LHCN-M2 (cell line): ENCODE measurements at places on chromosomes 7 and 10. TPM values are rescaled to one million over a fixed set of nuclear protein-coding genes. Genes with fewer than 3 reads are reported as not detected.
A peak's percentile ranks its signal among the peaks of the same experiment; 100 is the strongest.

DNA sequence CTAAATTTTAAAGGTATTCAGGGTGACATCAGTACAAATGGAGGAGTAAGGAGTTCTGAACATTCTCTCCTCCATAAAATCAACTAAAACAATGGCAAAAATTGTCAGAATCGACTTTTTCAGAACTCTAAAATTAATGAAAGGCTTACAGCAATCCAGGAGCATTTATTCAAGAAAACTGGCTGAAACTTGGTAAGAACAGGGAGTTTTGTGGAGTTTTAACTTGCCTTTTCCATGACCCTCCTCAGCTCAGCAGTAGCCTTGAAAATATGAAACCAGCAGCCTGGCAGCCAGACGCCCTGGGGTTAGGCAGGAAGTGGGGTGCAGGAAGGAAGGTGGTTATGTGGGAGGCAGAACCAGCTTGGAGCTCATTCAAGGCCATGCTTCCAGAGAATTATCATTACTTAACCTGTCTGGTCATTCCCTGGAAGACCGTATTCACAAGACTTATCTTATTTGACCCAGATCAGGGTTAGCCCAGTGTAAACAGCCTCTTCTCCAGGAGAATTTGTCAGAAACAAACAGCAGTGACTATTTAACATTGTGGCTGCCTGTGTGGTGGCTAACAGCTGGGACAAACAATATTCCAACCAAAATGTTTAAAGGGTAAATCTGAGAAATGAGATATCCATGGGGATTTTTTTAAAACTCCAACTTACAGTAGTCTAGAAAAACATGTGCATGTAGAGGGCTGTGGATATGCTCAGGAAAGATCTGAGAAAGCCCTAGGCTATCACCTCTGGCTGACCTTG lies 75.7 kb upstream of the MACROH2A2 start:
- no peak for DNase-seq

GRCh38 chr10:123882681-123883445 lies 8.7 kb downstream of the CPXM2 start:
- no peak for DNase-seq

DNA sequence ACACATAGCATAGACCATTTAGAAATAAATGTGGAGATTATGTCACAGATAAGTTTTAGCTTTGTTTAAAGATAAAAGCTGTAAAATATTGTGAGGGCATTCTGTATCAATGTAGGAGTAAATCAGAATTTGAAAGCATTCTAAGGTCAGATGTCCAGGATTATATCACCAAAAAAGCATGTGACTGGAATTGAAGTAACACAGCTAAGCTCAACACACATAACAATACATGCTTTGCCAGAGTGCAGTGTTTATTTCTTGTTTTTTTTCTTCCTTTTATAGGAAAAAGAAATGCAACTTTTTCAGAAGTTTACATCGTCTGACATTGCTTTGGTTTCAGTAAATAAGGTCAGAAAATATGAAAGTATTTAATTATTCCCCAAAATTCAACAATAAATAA lies 183.4 kb downstream of the HTR7 start:
- no peak for DNase-seq

- DNase-seq, result peak; percentile 73
These were observed 11.4 kb downstream of the MTURN start for GRCh38 chr7:30146127-30146612.

OTUD1 gene
- total RNA-seq, result 3.7 and 3.8 TPM in 2 replicates

- peak; percentile 82 for DNase-seq
These were observed 27.5 kb downstream of the CTNNA3 start for GRCh38 chr10:67668448-67668847.

PKD2L1 gene
- total RNA-seq, result not detected in 2 replicates

ALOX5 gene
- total RNA-seq, result not detected in 2 replicates

GJC3 gene
- not detected in 2 replicates for total RNA-seq

PODXL gene
- 2.2 and 3.1 TPM in 2 replicates for total RNA-seq

DNA sequence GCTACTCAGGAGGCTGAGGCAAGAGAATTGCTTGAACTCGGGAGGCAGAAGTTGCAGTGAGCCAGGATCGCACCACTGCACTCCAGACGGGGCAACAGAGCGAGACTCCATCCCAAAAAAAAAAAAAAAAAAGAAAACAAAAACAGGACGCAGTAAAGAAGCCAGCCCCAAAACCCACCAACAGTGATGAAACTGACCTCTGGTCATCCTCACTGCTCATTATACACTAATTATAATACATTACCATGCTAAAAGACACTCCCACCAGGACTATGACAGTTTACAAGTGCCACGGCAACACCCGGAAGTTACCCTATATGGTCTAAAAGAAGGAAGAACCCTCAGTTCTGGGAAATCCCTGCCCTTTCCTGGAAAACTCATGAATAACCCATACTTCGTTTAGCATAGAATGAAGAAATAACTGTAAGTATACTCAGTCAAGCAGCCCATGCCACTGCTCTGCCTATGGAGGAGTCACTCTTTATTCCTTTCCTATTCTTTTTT lies 40.0 kb upstream of the EIF4H start:
- DNase-seq, result no peak

GRCh38 chr10:123560301-123561140 lies 105.6 kb upstream of the GPR26 start:
- DNase-seq, result no peak

GRCh38 chr7:94660006-94660405 lies 4.1 kb upstream of the SGCE start:
- no peak for DNase-seq

GRCh38 chr7:151626422-151627115 lies 106.9 kb upstream of the RHEB start:
- DNase-seq, result peak; percentile 60

SPDYE6 gene
- not detected in 2 replicates for total RNA-seq

GRCh38 chr7:126557271-126557670 lies 695.5 kb downstream of the GRM8 start:
- no peak for DNase-seq

DNA sequence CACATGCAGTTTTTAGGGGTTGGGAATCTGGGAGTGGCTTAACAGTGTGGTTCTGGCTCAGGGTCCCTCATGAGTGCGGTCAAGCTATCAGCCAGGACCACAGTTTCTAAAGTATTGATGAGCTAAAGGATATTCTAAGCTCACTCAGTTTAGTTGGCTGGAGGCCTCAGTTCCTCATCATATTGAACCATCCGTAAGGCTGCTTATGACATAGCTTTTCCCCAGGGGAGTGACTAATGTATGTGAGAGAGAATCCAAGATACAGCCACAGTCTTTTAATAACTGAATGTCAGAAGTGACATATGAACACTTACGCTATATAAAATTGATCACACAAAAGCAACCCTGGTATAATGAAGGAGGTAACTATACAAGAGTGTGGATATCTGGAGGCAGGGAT lies 245.3 kb downstream of the POLR1F start:
- peak; percentile 23 for DNase-seq

TRIM50 gene
- not detected in 2 replicates for total RNA-seq

DNA sequence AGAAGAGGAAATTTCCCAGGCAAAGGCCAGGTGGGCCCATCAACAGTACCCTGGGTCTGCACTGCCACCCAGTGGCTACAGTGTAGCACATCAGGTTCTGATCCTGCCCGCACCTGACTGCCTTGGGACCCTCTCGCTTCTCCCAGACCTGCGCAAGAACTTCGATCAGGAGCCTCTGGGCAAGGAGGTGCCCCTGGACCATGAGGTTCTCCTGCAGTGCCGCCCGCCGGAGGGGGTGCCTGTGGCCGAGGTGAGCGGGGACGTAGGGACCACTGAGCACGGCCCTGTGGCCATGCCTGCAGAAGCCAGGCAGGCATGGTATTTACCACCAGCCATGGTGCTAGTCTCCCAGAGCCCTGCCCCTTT lies 33.9 kb upstream of the SLC29A3 start:
- no peak for DNase-seq

TMEM130 gene
- 0.06 and 0.11 TPM in 2 replicates for total RNA-seq

GRCh38 chr10:116888380-116889055 lies 39.2 kb downstream of the ENO4 start:
- peak; percentile 85 for DNase-seq

DNA sequence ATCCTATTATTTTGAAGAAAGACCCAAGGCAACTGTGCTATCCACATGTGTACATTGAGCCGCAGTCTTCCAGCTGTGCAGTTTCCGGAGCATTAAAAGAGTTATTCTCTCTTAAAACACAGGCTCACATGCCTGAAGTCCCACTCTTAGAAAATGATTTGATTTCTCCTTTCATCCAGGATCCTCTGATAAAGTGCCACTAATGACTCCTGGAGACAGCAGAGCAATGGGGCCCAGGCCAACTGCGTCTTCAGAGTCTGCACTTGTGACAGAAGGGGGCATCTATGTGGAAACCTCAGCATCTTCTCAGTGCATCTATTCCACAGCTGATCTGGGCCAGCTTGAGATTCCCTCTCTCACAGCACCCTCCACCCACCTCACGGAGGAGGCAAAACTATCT lies 482.1 kb upstream of the AKR1E2 start:
- no peak for DNase-seq

KCNIP2 gene
- total RNA-seq, result 0.17 and 0.26 TPM in 2 replicates

- DNase-seq, result no peak
These were observed 16.4 kb upstream of the ELAPOR2 start for GRCh38 chr7:87075671-87076404.

- DNase-seq, result no peak
These were observed 74.8 kb upstream of the RPA3 start for GRCh38 chr7:7793249-7793648.

LSM5 gene
- 75.4 and 107 TPM in 2 replicates for total RNA-seq

DNA sequence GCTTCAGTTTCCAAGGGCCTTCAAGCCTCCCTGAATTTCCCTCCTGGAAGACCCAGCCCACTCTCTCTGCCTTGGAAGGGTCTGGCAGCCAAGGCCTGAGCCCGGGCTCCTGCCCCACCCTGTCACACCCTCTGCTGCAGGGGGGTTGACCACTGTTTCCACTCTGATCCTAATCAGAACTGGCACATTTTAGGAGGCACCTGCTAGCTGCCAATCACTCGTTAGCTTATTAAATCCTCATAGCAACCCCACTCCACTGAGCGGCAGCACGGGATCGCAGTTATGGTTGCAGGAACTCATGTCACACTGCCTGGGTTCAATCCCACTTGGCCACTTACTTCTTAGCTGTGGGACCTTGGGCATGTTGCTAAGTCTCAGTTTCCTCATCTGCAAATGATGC lies 12.9 kb downstream of the HSPB1 start:
- peak; percentile 80 for DNase-seq

DNA sequence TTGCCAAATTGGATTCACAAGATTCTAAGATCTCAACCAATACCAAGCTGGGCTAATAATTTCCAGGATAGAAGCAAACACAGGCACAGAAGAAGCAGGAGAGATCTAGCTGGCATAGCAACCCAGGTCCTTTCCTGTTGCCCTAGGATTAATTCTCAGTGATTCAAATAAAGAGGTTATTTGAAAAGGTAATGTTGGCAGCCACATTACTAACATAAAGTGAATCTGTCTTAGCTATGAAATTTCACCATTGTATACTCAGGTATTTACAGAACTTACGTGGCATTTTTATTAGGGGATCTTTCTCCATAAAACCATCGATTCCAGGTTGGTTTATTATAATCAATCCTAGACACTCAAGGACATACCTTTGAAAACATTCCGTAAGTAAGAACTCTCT lies 379.3 kb upstream of the POM121L12 start:
- DNase-seq, result no peak

ASB10 gene
- total RNA-seq, result not detected in 2 replicates

GRCh38 chr7:2492038-2492437 lies 15.8 kb upstream of the GRIFIN start:
- no peak for DNase-seq

- DNase-seq, result peak; percentile 81
These were observed 8.7 kb upstream of the HOXA2 start for GRCh38 chr7:27111042-27111750.

- DNase-seq, result no peak
These were observed 14.2 kb downstream of the DNAJC9 start for GRCh38 chr10:73232887-73233286.
